ENCODE measurements at places on chromosomes 1 and 21. TPM values are rescaled to one million over a fixed set of nuclear protein-coding genes. Genes with fewer than 3 reads are reported as not detected.

DCDC2B gene
- total RNA-seq: not detected

- no peak for ATAC-seq
Measured at GRCh38 chr1:53075761-53076163, 13.7 kb downstream of the PODN start.

DNA sequence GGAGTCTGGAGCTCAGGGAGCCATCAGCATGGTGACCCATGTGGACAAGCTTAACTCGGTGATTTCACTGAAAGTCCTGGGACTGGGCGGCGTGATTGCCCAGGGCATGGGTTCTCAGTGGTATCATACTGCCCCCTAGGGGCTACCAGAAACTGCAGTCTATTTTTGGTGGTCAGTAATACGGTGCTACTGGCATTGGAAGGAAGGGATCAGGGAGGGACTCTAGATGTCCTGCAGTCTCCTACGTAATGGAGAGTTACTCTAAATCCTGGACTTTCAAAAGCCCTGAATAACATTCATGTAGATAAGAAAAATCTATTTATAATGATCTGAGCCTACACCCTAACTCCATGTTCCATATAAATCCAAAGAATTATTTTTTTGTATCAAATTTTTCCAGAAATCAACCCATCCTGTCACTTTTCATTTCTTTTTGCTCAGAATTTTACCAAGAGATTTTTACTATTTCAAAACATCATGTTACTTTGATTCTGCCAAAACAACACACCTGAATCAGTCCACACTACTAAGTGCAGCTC, 37.3 kb downstream of the PABPC4 start:
- peak; percentile 85 for ATAC-seq

DNA sequence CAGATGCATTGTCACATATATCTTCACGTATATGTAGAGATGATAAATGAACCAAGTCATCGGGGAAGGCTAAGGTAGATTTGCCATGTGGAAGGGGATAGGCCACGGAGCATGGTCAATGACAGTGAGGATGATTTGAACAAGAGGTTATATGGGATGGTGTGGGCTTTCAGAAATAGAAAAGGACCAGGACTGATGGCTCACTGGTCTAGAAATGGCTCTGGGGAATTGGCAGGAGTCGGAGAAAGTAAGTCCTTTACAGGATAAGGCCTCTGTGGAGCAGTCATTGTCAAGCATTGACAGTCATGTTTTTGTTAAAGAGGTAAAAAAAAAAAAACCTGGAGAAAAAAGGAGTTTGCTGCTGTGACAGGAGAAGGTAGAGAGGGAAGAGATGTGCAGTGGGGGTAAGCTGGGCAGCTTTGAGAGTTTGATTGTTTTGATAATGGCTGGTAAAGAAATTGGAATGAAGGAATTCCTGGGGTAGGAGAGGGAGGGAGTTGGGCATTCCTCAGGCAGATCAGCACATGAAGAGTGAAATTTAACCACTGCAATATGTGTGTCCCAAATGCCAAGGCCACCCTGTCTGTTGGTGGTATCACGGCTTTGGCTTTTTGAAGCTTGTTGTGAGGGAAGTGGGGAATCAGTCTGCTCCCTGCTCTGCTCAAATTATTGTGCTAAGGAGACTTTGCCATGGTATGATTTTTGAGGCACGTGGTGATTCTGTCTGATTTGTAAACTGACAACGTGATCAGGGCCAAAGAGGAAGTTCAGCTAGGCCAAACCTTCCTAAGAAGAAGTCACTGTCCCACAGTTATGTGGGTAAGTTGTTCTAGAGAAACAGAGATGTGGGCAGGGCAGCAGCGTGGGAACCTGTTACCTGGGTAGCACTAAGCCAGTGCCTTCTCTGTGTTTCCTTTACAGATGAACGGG, 26.0 kb downstream of the MACF1 start:
- peak; percentile 69 for ATAC-seq

STPG1 gene
- total RNA-seq: 8.0 TPM

DNA sequence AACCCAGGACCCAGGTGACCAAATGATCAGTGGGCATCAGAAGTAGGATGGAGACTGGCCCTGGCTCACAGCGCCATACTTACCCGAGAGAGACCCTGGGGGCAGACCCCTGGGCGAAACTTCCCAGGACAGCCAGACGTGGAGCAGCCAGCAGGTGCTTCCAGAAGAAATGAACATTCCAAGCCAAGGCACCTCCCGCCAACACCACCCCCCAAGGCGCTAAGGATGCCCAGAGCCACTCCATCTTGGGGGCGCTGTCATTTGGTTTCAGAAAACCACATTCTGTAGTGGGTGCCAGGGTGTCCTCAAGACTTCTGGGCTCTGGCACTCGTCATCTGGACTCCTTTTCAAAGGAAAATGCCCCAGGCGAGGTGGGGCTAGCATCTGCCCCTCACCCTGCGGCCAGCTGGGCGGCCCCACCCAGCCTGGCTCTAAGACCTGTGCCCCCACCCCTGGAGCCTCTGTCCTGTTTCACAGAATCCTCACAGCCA, 98.8 kb downstream of the RIPK4 start:
- no peak for ATAC-seq

KCNJ9 gene
- not detected for total RNA-seq

GRCh38 chr1:180255536-180256340, 25.7 kb downstream of the LHX4 start:
- ATAC-seq: no peak

DNA sequence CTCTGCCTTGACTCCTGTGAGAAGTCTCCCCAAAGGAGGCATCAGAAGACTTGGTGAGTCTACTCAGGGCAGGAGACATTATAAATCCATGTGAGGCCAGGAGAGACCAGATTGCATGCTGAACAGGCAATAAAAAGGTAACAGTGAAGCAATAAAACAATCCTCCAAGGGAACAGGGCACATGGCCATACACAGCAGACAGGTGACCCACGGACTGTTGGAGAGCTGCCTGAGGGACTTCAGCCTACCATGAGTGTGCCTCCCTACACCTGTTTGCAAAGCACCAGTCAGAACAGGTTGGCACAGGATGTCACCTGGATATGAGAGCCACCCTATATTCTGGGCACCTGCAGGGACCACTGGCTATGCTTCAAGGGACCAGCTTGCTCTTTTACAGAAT, 67.6 kb downstream of the MAB21L3 start:
- ATAC-seq: no peak

- ATAC-seq: no peak
Measured at GRCh38 chr1:76138217-76138616, 63.7 kb downstream of the ST6GALNAC3 start.

- ATAC-seq: peak; percentile 74
Measured at GRCh38 chr1:68528243-68528642, 31.4 kb upstream of the DEPDC1 start.

GRCh38 chr1:6625584-6626149, 999 bp downstream of the THAP3 start:
- peak; percentile 5 for ATAC-seq

CA6 gene
- not detected for total RNA-seq

RHD gene
- not detected for total RNA-seq

DNA sequence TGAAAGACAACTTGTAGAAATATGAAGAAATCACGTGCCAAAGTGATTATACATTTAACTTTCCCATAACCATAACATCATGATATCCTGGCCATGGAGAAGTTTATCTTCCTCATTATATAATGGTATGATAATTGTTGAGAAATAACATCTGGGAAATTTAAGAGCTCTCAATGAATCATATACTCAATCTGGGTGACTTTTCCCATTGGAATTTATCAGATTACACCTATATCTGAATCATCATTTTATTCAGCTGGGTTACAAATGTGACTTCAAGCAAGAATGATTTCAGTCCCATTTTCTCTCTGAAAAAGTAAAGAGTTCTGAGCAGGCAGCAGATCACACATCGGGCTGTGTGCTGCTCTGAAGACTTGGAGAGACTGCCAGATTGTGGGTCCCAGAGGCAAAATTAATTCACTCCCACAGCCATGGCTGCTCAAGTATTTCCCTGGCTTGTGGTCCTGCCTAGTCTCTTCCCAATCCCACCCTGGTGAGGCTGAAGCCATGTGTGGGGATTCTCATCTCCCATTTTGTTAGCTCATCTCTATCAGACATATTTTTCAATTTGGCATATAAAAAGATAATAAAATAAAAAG, 278.0 kb downstream of the MRPL39 start:
- ATAC-seq: no peak

INSRR gene
- total RNA-seq: not detected

GRCh38 chr1:193729429-193729828, 543.0 kb upstream of the B3GALT2 start:
- no peak for ATAC-seq

Measured in esophagus mucosa (tissue), 1 donor.